Inflammatory macrophage (primary cell): ENCODE measurements at places on chromosomes 1 and 21.

- peak; percentile 98 for DNase-seq
Measured at GRCh38 chr21:42233067-42233961, 14.4 kb downstream of the ABCG1 start.

DNA sequence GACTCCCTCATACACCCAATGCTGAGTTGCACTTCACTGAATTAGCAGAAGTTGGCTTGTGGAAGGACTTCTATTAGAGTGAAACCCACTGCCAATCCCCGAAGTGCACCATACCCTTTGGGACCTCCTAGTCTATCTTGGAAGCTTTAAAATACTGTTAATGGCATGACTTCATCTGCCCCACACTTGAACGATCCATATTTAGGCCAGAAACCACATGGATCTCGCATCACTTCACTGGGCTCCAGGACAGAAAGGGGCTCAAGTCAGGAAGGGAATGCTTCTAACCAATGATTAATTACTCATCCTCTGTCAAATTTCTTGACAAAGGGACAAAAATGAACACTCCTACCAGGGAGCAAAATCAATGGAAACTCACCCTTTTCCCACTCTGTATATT lies 69.1 kb downstream of the BCAR3 start:
- DNase-seq: no peak

DNA sequence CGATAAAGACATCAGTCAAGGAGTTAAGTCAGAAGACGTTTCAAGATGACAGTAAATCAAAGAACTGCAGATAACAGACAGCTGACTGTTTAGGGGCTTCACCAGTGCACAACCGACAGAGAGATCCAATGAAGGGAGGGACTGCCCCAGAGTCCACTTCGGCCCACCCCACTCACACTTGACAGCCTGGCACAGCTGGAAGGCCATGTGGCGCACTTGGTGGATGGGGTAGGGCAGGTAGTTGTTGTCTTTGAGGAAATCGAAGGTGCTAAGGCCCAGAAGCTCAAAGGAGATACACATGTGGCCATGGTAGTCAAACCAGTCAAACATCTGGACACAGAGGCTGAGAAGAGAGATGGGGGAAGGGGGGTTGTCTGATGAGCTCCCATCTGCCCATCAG lies 4.4 kb upstream of the SCAMP3 start:
- no peak for DNase-seq

DNA sequence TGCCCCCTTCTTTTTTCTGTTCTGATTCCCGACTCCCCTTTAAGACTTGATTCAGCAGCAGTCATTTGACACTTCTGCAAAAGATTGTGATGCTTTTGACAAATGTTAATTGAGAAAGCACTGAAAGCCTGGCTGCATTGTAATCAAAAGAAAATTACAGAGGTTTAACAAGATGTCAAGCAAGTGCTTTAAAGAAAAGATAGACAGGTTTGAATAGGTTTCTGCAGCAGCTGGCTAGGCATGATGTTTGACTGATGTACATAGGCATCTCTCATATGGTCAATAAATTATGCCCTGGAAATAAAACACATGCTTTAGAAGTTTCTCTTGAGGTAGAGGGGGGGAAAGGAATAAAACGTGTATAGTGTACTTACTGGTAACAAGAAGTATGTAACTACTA lies 147.8 kb downstream of the ADGRL2 start:
- DNase-seq: no peak

- DNase-seq: no peak
Measured at GRCh38 chr1:242428399-242429190, 95.9 kb downstream of the PLD5 start.

DNA sequence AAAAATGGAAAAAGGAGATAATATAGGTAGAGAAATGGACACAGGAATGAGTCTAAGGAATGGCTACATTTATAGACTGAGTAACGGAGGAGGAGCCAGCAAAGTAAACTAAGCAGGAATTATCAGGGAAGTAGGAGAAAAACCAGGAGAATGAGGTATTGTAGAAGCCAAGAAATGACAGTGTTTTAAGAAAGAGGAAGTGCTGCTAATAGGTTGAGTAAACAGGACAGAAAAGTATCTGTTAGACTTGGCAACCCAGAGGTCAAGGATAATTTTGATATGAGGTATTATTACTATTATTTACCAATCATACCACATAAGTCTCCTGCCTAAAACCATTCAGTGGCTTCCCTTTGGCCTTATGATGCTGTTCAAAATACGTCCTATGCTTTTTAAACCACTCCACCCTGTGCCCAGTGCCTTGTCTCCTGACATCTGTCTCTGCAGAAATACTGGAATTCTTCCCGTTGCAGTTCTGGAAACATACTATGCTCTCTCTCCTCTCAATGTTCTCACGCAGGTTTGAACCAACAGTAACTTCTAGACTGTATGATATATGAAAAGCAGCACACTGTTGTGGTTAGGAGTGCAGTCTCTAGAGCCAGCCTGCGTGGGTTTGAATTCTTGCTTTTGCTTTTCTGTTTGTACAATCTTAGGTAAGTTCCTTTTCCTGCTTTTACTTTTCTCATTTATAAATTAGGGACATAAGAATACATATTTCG lies 24.6 kb upstream of the NEK7 start:
- DNase-seq: no peak

DNA sequence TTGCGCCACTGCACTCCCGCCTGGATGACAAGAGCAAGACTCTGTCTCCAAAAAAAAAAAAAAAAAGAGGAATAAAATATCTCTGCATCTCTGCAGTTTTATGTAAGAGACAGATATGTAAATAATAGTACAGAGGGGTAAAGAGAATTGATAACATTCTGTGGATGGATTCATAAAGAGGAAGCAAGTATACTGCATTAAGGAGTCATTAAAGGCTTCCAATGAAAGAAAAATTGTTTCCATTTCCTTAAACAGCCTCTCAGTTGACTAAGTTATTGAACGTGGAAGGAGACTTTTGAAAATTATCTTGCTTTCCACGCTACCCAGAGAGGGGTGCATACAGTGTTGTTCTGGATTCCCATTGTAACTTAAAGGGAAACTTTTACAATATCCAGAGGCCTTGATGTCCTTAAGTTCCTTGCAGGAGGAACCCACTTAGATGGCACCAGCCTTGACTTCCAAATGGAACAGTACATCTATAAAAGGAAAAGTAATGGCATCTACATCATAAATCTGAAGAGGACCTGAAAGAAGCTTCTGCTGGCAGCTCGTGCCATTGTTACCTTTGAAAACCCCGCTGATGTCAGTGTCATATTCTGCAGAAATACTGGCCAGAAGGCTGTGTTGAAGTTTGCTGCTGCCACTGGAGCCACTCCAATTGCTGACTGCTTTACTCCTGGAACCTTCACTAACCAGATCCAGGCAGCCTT lies 13.8 kb downstream of the CEP350 start:
- no peak for DNase-seq

DNA sequence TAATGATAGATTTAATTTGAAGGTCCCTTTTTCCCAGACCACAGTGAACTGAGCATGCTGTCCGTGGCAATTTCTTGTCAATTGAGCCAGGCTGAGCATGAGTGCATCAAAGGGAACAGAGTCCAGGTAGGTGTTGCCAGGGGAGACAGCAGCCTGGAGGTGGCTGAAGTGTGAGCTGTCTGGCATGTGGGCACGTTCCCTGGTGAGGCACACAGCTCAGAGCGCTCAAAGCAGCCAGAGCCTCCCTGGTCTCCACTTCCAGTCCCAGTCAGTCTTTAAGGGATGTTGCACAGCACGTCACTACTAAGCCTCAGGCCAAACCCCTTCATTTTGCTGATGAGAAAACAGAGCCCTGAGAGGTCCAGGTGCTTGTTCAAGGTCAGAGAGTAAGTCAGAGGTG lies 251.4 kb downstream of the MATN1 start:
- DNase-seq: no peak

- DNase-seq: peak; percentile 80
Measured at GRCh38 chr1:209884665-209885117, 53.3 kb upstream of the SYT14 start.

GRCh38 chr1:54287801-54288211 lies 87.8 kb downstream of the MRPL37 start:
- peak; percentile 30 for DNase-seq

- no peak for DNase-seq
Measured at GRCh38 chr1:156097499-156098178, 15.4 kb upstream of the MEX3A start.

DNA sequence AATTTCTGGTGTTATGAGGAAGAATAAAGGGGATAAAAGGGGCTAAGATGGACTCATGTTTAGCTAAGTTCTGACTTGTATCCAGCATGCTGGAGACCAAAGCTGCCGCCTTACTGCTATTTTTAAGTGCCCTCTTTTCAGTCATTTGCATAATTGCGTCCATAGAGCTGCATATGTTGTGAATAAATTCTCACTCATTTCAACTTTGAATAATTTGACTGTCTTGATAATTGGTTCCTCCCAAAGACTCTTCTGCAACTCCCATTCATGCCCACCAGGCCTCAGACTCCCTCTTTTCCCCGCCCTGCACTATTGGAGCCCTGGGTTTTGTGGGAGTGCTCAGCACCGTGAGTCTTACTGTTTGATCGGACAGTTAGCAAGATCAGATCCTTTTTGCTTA lies 45.0 kb downstream of the KIAA0040 start:
- no peak for DNase-seq

DNA sequence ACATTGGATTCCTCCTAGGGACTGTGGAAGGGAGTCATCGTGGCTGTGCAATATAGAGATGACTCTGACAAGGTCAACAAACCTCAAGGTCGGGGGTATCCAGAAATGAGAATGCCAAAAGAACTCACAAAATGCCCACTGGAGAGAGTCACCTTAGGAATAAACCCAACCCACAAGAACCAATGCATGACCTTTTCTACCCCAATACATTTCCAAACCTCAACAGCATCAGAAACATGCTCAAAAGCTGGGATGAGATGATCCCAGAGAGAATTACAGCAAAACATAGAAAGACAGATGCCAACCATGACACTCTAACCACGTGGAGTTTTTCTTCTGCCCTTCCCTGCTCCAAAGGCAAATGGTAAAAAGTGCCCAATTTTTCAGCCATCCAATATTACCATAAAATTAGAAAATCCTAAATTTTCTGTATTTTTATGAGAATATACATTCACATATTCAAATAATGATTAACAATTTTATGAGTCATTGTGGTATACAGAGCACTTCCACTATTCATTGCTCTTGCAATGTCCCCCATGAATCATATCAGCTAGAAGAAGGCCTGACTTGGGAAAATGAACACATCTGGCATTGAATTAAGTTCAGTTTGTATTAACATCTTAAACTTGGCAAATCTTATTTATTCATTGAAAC lies 88.2 kb upstream of the PALMD start:
- DNase-seq: no peak

- no peak for DNase-seq
Measured at GRCh38 chr1:22089134-22089571, 36.6 kb downstream of the CDC42 start.
